Stimulated activated CD8-positive, alpha-beta memory T cell treated with anti-CD3 and anti-CD28 coated beads, Interleukin-15, amount 100 ng/mL, for 24 hours (primary cell): ENCODE measurements at places on chromosomes 3 and 15.

DNA sequence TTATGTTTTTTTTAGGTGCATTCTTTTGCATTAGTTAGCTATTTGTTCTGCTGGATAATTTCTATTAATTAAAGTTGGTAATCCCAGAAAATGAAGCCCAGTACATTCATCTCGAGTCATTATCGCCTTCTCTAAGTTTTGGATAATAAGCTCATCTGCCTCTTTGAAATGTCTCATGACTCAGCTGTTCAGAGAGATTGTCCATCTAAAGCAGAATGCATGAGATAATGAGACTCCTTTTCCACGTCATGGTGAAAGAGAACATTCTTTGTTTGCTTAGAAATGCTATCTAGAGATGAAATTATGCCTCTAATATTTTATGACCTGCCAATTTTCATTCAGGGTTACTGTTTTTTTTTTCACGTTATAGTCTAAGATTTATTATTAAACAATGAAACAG, 374.7 kb upstream of the GOLIM4 start:
- DNase-seq: no peak

DNA sequence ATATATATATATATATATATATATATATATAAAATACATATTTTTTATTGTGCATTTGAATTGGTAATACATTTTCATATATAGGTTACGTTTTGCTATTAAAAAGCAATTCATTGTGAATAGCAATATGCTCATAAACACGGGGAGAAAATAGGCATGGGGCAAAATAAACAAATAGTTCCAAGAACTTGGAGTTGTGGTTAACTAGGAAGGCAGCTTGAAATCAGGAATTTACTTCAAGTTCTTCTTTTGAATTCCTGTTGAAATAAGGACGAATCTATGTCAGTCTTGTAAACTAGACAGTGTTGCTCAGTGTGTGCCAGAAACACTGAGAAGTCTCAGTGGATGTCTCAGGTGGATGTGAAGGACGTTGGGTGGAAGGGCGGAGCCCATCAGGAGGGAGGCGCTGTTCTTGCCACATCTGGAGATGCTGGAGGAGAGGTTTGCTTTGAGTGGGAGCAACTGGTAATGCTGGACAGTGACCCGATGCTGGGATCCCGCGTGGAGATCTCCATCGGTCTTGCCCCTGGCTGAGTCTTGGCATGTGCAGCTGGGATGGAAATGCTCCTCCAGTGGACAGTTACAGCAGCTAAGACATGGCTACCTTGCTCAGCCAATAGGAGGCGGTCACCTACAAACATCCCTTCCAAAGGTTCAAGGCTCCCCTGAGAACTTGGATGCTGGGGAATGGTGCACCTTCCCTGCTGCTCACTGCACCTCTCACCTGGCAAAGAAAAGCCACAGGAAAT, 2.5 kb downstream of the IL16 start:
- DNase-seq: no peak

GRCh38 chr3:189863031-189863430, 231.8 kb downstream of the TP63 start:
- DNase-seq: no peak

DNA sequence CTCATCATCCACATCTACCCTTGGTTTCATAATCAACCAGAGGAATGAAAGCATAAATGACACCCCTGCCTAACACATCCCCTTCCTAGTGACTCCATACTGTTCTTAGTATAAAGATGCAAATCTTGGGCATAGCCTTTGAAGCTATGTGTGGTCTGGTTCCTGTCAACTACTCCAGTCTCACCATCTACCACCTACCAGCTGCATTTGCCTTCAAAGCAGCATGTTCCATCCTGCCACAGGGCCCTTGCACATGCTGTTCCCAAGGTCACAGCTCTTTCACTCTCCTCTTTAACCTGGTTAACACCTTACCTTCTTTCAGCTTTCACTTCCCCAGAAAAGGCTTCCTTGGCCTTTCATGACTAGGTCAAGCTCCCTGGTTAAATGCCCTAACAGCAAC, 62.3 kb upstream of the ARHGEF3 start:
- no peak for DNase-seq

GRCh38 chr15:65033659-65034269, 4.3 kb upstream of the MTFMT start:
- no peak for DNase-seq

DNA sequence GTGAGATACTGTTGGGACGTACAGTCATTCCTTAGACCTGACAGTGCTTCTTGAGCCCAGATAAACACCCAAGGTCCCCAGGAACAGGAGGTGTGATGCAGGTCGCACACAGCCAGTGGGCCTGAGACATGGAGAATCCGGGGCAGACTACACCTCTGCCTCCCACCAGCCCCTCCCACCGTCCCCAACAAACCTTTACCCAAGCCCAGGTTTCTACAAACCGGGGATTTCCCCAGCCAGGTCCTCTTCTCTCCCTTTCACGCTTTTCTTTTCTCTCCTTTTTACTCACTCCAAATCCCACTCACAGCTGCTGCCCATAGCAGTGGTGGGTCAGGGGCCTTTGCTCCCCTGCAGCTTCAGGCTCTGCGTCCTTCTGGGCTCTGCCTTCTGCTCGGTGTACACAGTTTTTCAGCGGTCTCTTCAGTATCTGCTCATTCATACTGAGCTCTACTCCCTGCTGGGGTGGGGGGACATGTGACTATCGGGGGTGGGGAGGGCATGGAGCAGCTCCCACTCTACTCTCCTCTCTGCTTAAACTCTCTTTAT, 4.8 kb upstream of the PCSK6 start:
- no peak for DNase-seq

GRCh38 chr3:27357665-27358258, 11.4 kb downstream of the NEK10 start:
- no peak for DNase-seq

GRCh38 chr3:120753810-120754209, 11.3 kb downstream of the GTF2E1 start:
- DNase-seq: no peak

DNA sequence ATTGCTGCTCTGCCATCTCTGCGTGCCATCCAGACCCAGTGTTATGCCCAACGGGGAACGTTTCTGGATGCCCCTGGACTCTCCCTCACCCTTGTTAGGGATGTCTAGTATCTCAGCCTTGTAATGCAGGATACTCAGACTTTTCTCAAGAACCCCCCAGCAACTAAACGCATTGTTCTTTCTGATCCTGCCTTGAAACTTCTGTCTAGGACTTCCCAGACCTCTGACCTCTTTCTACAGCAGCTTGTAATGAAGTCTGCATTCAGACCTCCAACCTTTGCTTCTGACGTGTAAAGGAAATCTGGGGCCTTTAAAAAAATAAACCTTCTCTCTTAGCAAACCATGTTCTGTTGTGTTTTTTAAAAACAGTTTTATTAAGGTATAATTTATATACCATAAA, 139.5 kb downstream of the KCNAB1 start:
- no peak for DNase-seq

DNA sequence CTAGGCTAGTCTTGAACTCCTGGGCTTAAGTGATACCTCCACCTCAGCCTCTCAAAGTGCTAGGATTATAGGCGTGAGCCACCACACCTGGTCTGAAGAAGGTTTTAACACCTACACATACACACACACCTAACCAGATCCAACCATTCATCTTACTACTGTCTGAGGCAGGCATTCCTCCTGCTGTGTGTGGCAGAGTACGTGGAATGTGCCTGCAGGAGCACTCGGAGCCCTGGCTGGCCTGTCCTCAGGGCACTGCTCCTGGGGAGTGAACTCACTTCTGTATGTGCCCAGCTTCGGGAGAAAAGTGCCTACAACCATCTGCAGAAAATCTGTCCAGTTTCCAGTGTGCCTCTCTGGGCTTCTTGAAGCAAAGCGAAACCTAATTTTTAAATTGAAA, 58.2 kb upstream of the LIMD1 start:
- DNase-seq: no peak

DNA sequence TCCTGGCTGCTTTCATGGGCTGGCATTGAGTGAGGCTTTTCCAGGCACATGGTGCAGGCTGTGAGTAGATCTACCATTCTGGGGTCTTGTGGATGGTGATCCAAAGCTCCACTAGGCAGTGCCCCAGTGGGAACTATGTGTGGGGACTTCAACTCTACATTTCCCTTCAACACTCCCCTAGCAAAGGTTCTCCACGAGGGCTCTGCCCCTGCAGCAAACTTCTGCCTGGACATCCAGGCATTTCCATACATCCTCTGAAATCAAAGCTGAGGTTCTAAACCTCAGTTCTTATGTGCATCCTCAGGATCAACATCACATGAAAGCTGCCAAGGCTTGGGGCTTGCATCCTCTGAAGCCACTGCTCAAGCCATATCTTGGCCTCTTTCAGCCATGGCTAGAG, 282.9 kb upstream of the ZPLD1 start:
- DNase-seq: no peak

- no peak for DNase-seq
Observed at GRCh38 chr3:42682301-42683070, 2.9 kb upstream of the KLHL40 start.

DNA sequence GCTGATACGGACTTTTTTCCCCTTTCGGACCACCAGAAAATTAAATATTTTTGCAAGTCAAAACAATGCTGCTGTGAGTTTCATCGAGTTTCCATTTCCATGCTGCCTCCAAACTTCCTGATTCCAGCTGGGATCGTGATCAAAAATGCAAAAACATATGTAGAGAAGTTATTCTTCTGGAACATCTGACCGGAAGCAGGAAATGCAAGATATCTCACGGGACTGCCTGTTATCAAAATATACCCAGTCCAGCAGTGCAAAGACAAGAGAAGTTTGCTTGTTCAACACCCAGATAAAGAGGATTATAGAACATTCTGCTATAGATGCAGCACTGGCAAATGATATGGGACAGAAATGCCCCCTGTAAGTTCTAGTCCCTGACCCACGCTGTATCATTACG, 726.7 kb upstream of the NR2F2 start:
- no peak for DNase-seq

DNA sequence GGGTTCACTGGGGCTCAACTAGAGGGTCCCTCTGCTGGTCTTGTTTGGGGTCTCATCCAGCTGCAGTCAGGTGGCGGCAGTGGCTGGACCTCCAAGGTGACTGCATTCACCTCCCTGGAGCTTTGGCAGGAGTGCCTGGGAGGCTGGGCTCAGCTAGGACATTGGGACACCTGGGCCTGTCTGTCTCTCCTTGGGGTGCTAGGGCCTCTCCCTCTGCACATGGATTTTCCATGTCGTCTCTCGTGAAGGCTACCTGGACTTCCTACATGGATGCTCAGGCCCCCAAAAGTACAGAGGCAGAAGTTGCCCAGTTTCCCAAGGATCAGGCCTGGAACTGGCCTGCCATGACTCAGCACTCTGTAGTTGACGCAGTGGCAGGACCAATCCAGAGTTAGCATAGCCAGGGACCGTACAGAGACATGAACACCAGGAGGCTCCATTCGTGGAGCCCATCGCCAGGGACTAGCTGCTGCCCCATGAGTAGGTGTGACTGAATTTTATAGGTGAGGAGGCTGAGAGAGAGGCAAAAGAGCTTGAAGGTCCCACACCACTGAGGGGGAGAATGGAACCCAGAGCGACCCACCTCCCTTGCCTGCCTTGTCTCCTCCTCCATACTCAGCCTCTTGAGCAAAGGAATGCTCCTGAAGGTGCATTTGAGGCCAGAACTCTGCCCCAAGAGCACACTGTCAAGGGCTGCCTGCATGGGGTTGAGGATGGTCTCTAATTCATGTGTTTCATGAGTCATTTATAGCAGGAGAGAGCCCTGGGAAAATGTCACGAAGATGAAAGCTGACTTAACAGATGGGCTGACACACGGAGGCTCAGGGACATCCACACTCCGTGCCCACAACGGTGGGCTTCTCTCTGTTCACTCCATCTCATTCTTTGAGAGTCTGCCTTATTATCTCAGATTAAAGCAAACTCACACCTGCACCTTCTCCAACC, 13.0 kb upstream of the ALDH1A3 start:
- no peak for DNase-seq

DNA sequence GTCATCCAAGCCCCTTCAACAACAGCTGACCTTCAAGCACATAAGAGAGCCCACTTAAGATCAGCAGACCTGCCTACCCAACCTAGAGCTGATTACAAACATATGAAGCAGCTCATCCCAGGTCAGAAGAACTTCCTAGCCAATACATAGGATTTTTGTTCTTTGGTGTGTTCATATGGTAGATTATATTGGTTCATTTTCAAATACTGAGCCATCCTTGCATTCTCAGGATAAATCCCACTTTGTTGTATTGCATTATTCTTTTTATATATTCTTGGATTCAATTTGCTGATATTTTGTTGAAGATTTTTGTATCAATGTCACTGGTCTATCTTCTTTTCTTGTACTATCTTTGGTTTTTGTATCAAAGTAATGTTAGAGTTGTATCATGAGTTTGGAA, 107.3 kb upstream of the STT3B start:
- no peak for DNase-seq
